ENCODE measurements at places on chromosomes 11 and 22.

- no peak for DNase-seq
Measured at GRCh38 chr11:90639461-90639993, 416.7 kb upstream of the CHORDC1 start.

DNA sequence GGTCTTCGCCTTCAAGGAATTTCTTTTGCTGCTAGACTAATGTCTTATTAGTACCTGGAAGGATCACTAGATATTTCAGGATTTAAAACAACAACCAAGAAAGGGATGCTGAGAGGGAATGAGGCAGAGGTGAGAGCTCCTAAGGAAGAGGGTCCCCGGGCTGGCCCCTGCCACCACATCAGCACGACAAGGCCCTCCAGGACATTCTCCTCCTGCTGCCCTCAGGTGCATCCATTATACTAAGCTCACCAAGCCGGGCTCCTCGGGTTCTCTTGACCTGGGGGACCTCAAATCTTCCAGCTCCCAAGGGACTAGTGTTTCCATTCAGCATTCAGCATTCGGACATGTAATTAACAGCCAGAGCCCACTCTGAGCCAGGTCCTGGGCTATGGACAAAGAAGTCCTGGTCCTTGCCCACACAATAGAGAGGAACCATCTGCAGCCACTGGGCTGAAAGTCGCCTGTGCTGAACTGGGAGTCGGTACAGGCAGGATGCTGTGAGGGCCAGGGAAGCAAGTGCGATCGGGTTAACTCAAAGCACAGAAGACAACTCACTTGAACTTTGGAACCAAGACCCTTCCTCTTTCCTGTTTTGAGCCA lies 29.4 kb upstream of the OAF start:
- no peak for DNase-seq

GRCh38 chr22:38135133-38135706 lies 24.7 kb upstream of the BAIAP2L2 start:
- DNase-seq: no peak

DNA sequence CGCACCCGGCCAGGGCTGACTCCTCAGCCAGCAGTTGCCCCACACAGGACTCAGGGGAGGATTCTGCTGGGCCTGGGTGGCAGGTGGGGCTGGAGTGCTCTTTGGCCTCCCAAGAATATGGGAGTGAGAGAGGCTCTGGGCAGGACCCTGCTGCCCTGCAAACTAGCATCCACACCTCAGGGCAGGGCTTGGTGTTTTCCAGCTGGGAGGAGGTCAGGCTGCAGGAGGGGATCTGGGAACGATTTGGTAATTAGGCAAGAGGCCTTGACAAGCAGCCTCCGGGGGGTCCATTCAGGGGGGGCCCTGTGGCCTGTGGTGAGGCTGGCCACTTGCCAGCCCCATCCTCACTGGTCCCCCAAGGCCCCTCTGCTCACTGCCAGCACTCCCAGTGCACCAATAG lies 35.8 kb downstream of the WNT11 start:
- DNase-seq: no peak

DNA sequence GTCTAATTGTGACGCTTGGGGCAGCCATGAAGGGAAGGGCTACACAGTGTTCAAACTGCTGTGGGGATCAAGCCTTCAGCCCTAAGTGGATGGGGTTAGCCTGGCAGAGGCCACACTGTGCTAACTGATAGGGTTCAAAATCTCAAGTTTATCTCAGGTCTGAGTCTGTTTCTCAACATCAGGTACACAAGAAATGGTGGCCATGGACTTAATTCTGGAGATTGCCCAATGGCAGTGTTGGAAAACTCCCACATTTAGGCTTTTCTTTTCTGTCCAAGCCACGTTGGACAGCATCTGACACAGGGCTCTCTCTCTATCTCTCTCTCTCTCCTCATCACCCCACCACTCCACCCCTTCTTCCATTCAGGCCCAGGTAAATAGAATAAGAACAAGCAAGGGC lies 10.9 kb upstream of the DGAT2 start:
- DNase-seq: no peak

- no peak for DNase-seq
Measured at GRCh38 chr11:78290293-78291176, 101.8 kb downstream of the USP35 start.

- no peak for DNase-seq
Measured at GRCh38 chr11:8814923-8815240, 96.1 kb upstream of the AKIP1 start.

DNA sequence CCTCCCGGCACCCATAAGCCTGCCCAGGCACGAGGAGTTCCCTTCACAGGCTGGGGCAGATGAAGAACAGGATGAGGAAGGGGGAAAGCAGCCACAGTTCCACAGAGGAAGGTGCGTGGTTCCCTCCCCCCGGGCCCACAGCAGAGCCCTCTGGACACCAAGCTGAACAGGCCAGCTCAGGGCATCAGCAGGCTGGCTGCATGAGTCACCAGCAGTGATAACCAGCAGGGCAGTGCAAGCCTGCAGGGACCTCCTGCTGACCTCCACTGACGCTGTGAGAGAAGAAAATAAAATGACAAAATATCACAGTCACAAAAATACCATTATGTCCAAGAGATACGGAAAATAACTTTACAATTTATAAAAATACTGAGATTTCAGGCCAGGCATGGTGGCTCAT lies 11.5 kb downstream of the RTL6 start:
- DNase-seq: no peak

DNA sequence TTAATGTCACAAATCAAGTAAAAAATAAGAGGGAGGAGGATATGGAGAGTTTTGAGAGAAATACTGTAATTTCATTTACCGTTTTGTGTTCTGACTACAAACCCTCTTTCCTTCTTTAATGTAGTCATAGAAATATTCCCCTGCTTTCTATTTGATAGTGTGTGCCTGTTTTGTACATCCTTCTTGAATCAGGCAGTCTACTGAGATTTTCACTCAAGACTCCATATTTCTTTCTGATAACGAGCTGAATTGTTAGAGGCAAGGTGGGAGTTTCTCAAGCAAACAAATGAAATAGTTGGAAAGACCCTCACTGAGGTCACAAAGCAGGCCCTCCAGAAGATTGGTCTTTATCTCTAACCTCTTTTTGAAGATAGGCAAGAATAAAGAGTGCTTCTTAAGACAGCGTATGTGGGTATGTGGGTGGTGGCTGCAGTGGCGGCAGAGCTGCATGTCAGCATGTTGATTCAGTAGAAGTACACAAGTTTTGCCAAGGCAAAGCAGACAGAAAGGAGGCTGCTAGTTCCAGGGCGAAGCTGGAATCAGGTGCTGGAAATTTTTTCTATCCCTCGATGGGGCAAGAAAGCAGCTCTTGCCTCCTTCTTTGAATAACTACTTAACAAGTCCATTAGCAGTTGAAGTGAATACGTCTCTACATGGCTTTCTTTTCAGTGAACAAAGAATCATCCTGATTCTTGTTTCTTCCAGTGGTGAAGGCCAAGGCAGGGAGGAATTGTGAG lies 164.2 kb downstream of the FAM76B start:
- no peak for DNase-seq

- DNase-seq: no peak
Measured at GRCh38 chr11:95589893-95590612, 199.5 kb downstream of the FAM76B start.

DNA sequence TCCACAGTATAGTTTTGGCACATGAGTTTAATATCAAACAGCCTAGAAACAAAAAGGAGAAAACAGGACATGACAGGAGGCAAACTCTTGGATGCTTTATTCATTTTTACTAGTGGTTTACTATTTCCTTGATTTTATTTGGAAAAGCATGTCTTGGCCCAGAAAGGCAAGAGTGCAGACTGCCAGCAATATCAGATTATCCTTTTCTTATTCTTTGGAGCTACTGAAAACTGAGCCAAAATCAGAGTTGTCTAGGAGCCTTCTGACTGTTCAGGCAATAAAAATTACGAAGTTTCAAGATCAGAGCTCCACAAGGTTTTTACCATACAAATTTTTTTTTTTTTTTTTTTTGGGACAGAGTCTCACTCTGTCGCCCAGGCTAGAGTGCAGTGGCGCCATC lies 16.0 kb downstream of the CELF1 start:
- DNase-seq: no peak

DNA sequence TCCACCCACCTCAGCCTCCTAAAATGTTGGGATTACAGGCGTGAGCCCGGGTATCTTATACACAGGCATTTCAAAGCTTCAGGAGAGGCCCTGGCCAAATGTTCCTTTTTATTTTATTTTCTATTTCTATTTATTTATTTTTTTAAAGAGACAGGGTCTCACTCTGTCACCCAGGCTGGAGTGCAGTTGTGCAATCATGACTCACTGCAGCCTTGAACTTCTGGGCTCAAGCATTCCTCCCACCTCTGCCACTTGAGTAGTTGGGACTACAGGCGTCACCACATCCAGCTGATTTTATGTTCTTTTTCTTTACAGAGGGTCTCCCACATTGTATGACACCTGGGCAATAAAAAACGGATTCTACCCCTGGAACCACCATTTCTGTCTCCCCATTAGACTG lies 71.2 kb downstream of the FBXO7 start:
- no peak for DNase-seq

GRCh38 chr11:62260261-62260953 lies 9.6 kb upstream of the SCGB2A2 start:
- no peak for DNase-seq

GRCh38 chr22:30284666-30285065 lies 4.6 kb downstream of the CASTOR1 start:
- DNase-seq: no peak

DNA sequence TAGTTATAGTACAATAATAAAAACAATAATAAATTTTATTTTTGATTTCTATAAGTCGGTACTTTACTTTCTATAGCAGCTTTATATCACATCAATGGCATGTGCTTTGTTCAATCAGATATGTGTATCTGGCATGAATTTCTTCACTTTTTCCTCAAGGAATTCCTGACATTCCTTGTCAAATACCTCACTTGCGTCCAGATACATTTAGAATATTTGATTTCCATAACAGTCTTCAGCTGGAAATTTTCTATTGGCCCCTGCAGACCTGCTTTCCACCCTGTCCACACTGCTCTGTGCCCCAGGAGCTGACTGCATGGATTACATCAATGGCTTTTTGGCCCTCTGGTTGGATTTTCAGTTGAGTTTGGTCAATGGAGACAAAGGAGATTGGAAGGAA lies 93.2 kb downstream of the FAR1 start:
- no peak for DNase-seq

GRCh38 chr11:45319077-45319476 lies 32.9 kb upstream of the SYT13 start:
- no peak for DNase-seq

- no peak for DNase-seq
Measured at GRCh38 chr11:1075341-1075911, 752 bp downstream of the MUC2 start.

DNA sequence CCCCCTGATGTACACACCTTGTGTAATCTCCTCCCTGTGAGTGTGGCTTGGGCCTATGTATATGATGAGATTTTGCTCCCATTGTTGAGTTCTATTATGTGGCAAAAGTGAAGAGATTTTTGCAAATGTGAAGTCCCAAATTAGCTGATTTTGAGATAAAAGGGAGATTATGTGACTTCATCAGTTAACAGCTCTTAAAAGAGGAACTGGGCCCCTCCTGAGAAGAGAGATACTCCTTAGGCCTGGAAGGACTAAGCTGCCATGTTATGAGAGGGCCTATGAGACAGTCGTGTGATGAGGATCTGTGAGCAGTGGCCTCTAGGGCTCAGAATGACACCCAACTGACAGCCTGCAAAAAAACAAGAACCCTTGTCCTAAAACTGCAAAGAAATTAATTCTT lies 93.4 kb downstream of the OR5AK2 start:
- no peak for DNase-seq

DNA sequence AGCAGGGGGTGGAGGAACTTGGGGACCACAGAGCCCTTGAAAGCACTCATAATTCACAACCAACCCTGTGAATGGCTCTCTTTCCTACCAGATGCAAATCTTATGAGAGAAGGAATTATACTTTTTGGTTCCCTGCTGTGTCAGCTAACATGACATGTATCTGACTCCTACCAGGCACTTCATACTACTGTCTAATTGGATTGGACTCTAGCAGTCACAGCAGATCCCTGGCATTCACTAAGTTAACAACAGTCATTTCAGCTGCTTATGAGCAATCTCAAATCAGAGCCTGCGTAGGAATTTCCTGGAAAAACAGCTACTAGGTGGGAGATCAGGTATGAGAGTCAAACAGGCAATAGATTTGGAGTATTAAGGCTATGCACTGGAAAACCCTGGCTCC lies 11.1 kb upstream of the ENDOD1 start:
- no peak for DNase-seq

DNA sequence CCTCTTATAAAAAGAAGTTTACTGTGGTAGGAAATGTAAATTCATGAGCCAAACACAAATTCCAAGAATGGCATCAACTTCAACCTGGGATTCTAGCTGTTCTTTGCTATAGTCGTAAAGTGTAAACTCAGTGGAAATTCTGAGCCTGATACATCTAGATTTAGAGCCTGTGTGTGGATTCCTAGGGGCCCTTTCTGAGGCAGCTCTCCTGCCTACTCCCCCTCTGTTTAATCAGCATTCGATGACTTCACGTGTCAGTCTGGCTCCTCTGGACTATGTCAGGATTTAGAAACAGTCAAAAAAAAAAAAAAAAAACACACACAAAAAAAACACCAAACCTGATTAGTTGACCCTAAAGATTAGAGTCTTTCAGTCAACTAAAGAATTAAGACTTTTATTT lies 93.1 kb upstream of the SC5D start:
- DNase-seq: no peak

DNA sequence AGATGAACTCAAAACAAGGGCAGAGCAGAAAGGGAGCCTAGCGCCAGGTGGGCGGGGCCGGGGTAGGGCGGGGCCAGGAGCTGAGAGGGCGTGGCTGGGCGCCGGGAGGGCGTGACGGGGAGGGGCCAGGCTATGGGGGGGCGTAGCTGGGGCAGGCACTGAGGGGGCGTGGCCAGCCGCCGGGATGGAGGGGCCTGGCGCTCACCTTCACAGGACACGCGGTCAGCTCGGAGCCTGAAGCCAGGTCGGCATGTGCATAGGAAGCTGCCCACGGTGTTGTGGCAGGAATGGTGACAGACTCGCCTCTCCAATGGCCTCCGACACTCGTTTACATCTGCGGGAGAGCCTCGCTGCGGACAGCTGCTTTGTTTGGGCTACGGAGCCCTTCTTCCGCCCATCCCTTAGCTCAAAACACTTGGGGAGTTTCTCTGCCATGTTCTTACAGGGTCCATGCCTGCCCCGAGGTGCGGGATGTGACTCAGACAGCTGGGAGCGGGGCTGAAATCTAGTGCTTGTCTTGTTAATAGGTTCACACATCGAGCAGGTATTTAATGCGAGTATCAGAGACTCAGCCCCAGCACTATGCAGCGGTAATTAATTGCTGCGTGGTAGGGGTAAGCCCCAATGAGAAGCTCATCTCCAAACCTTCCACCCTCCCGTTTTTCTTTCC lies 13.4 kb downstream of the VWCE start:
- no peak for DNase-seq

- no peak for DNase-seq
Measured at GRCh38 chr22:20238901-20239675, 29.0 kb downstream of the RTN4R start.

DNA sequence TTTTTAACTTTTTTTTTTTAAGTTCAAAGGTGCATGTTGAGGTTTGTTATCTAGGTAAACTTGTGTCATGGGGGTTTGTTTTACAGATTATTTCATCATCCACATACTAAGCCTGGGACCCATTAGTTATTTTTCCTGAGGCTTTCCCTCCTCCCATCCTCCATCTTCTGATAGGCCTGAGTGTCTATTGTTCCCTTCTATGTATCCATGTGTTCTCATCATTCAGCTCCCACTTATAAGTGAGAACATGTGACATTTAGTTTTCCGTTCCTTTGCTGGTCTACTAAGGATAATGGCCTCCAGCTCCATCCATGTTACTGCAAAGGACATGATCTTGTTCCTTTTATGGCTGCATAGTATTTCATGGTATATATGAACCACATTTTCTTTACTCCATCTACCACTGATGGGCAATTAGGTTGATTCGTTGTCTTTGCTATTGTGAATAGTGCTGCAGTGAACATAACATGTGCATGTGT lies 14.4 kb downstream of the DEUP1 start:
- no peak for DNase-seq

All from C1 segment of cervical spinal cord (tissue), 14 donors.